ENCODE measurements at places on chromosomes 1 and 21. TPM values are rescaled to one million over a fixed set of nuclear protein-coding genes. Genes with fewer than 3 reads are reported as not detected.

The THRAP3 gene
- total RNA-seq = 103 TPM

The RNU1-2 gene
- under 0.01 TPM for total RNA-seq

The CHI3L2 gene
- not detected for total RNA-seq

The ERICH3 gene
- total RNA-seq = 3.4 TPM

The RNU1-4 gene
- under 0.01 TPM for total RNA-seq

The ATP1A4 gene
- 0.60 TPM for total RNA-seq

The ADAM30 gene
- total RNA-seq = not detected

The ALPL gene
- total RNA-seq = 12.6 TPM

The ANKRD65 gene
- total RNA-seq = 8.1 TPM

The CRP gene
- not detected for total RNA-seq

The PIGV gene
- total RNA-seq = 11.0 TPM

The TCHH gene
- total RNA-seq = 0.66 TPM

The DHX9 gene
- 271 TPM for total RNA-seq

The SRP9 gene
- 461 TPM for total RNA-seq

Measured in camera-type eye (tissue), 1 donor.